IPS DF 19.7 (cell line): ENCODE measurements at places on chromosomes 4 and X.

GRCh38 chrX:20967725-20968124 lies 406.5 kb upstream of the CNKSR2 start:
- no peak for DNase-seq

DNA sequence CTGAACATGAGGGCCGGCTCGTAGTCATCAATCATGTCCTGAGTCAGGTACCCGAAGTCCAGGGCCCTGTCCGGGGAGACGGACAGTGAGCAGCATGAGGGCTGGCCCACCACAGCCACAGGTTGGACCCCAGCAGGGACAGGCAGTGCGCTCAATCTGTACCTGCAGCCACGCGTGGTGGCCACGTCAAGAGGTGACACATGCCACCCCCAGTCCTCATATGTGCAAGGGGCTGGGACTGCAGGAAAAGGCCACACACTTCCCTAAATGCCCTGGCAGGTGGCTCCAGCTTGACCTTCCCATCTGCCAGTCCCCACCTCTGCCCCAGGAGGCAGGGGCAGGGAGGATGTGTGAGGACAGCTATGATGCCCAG lies 73.8 kb upstream of the MXD4 start:
- no peak for DNase-seq

DNA sequence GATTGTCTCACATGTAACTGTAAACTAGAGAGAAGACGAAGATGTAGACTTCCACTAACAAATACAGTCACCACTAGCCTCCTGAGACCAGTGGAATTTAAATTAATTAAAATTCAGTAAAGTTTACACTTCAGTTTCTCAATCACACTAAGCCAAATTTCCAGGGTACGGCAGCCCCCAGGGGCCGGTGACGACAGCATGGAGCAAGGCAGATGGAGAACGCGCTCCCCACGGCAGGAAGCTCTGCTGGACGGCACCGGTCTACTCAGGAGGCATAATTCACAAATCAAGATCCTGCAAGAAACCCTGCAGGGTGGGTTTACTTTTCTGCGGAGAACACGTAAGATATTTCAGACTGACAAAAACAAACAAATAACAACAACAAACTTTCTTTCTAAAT lies 80.7 kb downstream of the FAT1 start:
- no peak for DNase-seq

- DNase-seq = no peak
These were observed 290.7 kb upstream of the TENM3 start for GRCh38 chr4:181952478-181952877.

DNA sequence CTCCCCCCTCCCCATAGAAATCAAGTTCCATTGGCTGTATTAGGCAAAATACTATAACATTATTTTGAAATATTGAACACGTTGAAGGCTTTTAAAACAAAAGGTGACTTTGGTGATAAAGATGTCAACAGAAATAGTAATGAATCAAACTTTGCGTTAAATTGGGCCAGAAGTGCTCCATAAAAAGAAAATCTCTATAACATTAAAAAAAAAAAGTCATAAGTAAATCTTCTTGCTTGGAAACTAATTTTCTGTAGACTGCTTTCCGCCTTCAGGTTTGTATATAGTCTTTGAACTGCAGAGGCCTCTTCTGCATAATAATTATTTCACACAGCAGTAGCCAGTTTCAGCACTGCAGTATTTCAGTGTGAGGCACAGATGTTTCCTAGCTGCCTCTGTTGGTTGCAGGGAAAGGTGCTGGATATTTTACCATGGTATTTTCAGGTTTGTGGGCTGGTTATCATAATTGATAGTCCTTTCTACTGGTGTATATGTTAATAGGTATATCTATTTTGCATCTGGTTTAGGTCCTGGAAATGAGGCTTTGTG lies 158.9 kb downstream of the KDM6A start:
- no peak for DNase-seq

DNA sequence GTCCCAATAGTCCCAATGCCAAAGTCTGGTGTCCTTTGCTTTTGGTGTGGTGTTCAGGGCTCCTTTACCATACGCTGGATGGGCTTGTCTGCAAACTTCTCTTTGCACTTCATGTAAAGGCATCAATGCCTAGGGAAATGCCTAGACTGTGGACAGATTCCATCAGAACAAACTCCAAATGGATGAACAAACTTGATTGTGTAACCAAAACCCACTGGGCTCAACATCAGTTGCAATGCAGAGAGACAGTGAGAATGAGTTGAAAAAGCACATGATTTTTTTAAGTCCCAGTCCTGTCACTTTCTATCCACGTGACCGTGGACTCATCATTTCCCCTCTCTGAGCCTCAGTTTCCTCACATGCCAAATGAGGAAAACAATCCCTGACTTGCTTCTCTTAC lies 4.9 kb downstream of the ATP1B4 start:
- DNase-seq = no peak

GRCh38 chrX:134641346-134641745 lies 16.9 kb downstream of the PLAC1 start:
- DNase-seq = no peak

DNA sequence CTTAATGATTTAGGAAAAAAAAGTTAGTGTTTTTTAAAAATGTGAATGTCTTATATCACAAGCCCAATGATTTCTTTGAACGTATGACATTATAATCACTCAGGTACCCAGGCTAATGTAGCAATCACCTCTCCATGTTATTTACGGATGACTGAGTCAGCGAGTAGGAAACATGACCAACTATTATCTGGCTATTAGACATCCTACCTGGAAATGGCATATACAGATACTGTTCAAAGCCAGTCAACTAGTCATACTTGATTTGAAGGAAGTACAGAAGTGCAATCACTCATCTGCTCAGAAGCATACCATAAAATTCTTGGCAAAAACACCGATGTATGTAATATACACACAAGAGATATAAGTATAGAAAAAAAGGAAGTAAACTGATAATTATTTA lies 732.5 kb downstream of the ARAP2 start:
- DNase-seq = no peak

GRCh38 chr4:108361886-108362285 lies 193.2 kb upstream of the LEF1 start:
- no peak for DNase-seq

DNA sequence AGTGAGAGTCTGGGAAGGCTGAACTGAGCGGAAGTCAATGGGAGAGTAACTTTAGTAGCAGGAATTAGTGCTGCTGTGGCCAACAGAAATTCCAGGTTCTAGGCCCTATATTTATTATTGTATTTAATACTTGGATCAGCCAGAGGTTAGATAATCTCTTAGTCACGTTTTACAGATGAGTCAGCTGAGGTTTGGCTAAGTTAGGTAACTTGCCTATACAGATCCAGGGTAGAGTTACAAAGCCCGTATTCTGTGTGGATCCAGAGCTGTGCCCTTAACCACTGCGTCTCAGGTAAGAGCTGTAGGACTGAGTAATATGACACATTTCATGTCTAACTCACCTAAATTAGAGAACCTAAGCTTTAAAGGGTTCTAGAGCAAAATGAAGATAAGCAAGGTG lies 20.5 kb downstream of the PSMD10 start:
- no peak for DNase-seq

DNA sequence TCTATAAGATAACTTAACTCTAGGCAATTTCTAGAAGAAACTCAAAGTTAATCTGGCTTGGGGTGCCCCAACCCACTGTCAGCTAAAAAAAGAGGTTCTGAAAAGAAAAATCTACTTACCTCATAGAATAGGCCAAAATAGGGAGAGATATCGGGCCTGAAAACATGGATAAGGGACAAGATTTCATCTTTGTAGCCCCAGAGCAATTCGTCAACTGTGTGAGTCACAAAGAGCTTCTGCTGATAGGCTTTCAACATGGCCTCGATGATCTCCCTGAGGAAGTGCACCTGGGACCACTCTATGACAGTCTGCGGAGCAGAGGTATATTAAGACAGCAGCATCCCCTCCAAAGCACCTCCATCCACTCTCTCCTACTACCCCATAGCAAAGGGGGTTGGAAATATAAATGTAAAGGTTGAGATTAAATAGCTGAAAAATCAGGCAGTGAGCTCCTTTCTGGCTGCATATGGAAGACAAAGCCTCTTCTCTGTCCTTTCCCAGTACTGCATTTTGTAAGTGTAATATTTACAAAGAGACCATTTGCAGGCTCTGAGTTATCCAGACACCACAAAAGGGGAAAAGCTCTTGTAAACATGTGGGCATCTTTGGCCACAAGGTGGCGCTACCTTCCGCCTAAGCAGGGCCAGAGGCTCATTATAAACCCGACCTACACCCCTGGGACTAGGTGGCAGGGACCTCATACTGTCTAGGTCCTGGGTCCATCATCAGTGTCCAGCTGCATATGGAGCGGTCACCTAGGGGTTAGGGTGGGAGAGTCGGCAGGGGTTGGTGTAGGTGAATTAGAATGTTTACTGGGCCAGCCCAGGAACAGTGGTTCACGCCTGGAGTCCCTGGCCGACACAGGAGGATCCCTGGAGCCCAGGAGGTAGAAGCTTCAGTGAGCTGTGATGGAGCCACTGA lies 31.5 kb upstream of the NUP54 start:
- DNase-seq = peak; percentile 50

- DNase-seq = no peak
These were observed 56.2 kb downstream of the UGT2B10 start for GRCh38 chr4:68871809-68872642.

DNA sequence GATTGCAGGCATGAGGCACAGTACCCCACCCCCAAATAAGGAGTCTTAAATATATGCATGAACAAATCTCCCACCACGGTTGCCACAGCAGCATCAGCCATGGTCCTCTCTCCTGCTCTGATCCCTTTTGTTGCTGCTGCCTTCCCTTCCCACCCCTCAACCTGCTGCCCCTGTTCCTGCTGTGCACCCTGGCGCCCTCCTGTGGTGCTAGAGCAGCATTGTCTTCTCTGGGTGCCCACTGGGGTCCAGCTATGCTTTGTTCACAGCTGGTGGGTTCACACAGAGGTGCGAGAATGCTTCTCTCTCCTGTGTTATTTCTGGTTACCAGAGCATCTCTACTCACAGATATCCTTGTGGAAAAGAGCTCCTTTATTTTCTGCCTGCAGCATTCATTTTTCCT lies 116.2 kb downstream of the GATB start:
- peak; percentile 17 for DNase-seq

DNA sequence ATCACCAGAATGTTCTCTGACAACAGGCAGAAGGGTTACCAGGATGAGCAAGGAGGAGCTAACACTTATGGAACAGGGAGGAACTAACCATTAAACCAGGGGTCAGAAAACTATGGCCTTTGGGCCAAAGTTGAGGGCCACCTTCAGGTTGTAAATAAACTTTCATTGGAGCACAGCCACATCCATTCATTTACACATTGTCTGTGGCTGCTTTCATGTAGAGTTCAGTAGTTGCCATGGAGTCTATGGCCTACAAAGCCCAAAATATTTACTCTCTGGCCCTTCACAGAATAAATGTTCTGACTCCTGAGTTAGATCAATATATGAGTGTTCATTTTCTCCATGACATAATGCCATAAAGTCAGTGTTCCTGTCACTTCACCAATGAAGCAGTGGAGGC lies 13.2 kb upstream of the HCCS start:
- DNase-seq = no peak

GRCh38 chr4:56764223-56764622 lies 57.3 kb downstream of the SPINK2 start:
- DNase-seq = no peak

DNA sequence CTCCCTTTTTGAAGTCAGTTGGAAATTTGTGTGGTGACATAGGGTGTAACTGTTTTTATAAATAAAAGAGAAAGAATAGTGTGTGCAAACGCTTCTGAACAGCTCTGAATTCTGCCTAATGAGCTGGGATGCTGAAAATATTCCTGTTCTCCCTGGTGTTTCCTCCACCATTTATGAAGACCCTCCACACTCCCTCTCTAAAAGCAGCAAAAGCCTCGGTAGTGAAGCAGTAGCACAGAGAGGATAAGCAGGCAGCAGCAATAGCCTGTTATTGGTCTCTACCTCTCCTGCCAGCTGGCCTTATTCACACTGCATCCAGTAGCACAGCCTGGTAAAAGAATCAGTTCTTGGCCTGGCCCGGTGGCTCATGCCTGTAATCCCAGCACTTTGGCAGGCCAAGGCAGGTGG lies 406.1 kb downstream of the IQCM start:
- no peak for DNase-seq

DNA sequence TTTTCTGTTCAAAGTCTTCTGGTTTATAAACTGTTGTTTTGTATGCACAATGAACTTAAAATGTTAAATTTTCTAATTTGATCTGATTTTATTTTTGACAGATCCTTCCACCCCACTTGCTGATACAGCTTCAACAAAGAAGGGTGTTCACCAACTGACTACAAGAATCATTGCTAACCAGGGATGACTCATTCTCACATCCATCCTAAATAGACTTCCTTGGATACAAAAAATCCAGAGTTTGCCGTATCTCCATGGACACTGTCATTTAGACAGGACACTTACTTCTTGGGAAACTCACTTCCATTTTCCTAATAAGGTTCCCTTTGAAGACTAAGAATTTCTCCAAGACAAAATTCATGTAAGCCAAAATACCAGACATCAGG lies 111.6 kb upstream of the NWD2 start:
- DNase-seq = no peak

GRCh38 chrX:132292793-132293192 lies 73.5 kb upstream of the RAP2C start:
- DNase-seq = peak; percentile 7

DNA sequence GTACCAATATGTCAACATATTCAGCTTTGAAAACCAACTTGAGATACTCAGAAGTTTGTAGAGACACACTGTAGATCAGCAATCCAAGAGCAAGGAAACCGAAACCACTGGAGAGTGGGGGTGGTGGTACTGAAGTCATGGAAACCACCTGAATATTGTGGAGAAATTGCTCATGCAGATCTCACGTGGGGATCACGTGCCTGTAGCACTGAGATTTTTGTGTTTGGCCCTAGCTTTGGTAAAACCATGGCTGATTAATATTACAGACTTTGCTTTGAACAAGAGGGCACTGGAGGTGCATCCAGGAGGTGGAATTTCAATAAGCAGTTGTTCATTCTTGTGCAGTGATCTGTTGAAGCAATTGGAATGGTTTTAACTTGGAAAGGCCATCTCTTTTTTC lies 47.2 kb downstream of the GBA3 start:
- DNase-seq = no peak

- no peak for DNase-seq
These were observed 802.4 kb downstream of the TRIML1 start for GRCh38 chr4:188941524-188942119.

DNA sequence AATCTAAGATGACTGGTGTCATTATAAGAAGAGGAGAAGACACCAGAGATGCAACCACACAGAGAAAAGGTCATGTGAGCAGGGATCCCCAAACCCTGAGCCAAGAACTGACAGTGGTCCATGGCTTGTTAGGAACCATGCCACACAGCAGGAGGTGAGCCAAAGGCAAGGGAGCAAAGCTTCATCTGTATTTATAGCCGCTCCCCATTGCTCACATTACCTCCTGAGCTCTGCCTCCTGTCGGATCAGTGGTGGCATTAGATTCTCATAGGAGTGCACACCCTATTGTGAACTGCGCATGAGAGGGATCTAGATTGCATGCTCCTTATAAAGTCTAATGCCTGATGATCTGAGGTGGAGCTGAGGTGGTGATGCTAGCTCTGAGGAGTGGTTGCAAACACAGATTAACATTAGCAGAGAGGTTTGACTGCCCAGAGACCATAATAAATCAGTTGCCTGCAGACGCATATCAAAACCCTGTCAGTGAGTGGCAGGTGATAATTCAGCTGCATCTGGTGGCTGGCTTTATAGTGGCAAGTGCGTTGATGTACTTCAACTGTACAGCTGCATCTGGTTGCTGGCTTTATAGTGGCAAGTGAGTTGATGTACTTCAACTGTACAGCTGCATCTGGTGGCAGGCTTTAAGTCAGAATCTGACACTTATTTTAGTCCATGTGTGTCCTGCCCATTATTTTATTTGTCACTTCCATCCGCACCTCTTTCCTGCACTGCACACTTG lies 19.8 kb upstream of the CXCL2 start:
- no peak for DNase-seq

- DNase-seq = no peak
These were observed 1565.6 kb downstream of the STIM2 start for GRCh38 chr4:28426251-28426650.
